ENCODE measurements at places on chromosomes 4 and X.

DNA sequence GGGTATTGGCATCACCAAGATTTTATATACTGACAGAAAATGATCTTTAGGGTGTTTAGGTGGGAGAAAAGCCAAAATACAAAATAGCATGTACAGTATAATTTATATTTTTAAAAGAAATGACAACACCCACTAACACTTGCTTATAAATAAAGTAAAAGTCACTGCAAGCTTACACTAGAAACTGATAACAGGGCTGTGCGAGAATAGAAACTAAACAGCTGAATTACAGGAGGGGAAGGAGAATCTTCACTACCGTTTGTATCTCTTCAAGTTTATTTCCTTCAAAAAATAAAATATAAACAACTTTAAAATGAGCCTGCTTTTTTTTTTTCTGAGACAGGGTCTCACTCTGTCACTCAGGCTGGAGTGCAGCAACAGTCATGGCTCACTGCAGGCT, 22.8 kb downstream of the GRSF1 start:
- DNase-seq = no peak

GRCh38 chrX:39772057-39772832, 325.5 kb downstream of the BCOR start:
- DNase-seq = peak; percentile 29

DNA sequence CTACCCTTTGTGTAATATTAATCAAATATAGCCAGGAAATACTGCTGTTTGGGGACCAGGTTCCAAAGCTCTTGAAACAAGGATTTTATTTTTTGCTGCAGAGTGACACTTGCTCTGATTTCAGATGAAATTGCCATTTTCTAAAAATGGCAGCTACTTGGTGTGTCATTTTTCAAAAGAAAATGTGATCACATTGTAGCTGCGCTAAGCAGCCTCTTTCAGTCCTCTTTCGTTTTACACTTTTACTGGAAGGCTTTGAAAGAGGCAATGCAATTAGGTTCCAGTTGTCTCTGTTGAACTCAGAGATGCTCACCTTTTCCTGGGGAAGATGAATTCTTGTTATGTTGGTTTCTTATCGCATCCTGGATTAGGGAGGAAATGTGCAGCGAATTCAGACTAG, 85.1 kb downstream of the CT47B1 start:
- DNase-seq = no peak

DNA sequence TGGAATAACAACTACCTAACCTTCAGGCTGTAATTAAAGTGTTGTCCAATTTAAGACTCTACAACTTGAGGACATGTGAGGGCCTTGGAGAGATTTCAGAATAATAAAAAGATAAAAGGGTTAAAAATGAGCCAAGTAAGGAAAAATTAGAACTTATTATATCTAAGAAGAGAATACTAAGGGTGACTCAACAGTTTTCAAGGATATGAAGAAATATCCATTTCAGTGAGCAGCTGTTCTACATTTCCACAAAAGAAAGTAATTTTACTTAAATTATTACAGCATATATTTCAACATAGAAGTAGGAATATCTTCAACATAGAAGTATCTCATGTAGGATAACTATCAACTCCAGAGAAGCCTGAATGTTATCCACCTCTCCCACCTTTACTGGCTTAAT, 11.3 kb downstream of the SNX12 start:
- no peak for DNase-seq

DNA sequence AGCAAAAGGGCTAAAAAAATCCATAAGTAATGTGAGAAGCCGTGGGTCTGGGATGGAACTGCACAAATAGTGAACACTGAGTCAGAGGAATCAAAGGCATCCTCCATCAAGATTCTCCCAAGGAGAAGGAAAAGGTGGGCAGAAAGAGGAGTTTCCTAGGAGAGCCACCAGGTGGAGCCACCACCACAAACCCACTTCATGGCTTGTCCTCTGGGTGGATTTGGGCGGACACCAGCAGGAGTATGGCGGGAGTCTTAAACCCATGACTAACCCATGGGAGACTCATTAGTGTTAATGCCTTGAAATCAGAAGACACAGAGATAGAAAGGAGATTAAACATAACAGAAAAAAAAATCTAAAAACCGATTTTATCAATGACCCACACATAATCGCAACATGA, 147.7 kb downstream of the SH3KBP1 start:
- peak; percentile 35 for DNase-seq

- DNase-seq = peak; percentile 86
Measured at GRCh38 chr4:156971676-156972378, at the start of gene PDGFC. TSS of gene PDGFC (minus strand) at chr4:156971799. CDS start at chr4:156970903, 896 bp downstream.

DNA sequence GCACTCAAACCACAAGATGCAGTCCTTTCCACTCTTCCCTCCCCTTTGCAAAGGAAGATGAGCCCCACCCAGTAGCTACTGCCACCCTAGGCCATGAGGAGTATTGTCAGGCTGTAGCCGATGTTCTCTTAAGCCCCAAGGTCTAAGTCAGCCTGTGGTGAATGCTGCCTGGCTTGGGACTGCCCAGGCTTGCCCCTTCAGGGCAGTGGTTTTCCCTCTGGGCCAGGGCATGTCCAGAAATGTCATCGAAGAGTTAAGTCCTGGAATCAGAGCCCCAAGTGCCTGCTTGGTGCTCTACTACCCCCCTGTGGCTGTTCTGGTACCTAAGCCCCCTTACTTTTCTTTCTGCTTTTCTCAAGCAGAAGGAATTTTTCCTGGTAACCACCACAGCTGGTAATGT, 11.8 kb upstream of the PGK1 start:
- DNase-seq = no peak

Data from eye (tissue), 1 donor.